Osteoblast (primary cell): ENCODE measurements at places on chromosomes 7 and 10.

GRCh38 chr10:78299851-78300468, 266.3 kb downstream of the RPS24 start:
- no peak for DNase-seq

DNA sequence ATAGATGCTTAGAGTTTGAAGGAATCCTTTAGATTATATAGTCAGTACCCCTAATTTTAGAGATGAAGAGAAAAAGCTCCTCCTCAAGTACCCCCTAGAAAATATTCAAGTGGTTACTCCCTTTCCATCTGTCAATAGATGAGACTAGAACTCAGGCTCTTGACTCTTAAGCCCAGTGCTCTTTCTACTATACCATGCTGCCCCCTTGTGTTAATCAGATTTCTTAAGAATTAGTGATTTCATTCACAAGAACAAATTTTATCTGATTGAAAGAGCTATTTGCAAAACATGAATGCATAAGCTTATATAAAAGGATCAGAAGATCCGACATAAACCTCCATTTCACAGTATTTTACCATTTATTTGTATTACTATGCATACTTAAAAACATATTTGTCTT, 179.3 kb downstream of the TFEC start:
- DNase-seq: no peak

GRCh38 chr10:16852624-16853023, 35.4 kb upstream of the RSU1 start:
- DNase-seq: no peak

GRCh38 chr7:69070476-69070875, 527.8 kb upstream of the AUTS2 start:
- no peak for DNase-seq

DNA sequence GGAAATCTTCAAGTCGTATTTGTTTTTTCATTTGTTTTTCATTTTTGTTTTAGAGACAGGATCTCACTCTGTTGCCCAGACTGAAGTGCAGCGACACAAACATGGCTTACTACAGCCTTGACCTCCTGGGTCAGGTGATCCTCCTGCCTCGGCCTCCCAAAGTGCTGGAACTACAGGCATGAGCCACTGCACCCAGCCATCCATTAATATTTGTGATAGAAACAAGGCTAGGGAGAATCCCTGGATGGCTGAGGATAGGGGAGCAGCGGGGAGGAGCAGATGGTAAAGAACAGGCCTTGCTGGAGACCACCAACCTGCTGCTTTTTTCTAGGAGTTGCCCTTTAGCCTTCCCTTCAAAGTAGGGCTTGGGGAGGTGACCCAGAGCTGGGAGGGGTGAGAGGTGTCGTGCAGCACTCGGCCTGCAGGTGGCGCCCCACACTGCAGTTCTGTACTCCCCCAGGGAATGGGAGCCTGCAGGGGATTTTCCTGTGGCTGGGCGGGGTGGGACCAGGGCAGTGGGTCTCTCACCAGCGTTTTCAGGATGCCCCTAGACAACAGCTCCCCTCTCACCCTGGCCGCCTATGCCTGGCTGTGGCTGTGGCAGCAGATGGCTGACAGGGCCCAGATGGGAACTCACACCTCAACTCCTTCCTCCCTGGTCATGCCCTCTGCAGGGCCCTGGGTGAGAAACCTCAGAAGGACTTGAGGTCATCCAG, 12.6 kb upstream of the CDH23 start:
- peak; percentile 90 for DNase-seq

DNA sequence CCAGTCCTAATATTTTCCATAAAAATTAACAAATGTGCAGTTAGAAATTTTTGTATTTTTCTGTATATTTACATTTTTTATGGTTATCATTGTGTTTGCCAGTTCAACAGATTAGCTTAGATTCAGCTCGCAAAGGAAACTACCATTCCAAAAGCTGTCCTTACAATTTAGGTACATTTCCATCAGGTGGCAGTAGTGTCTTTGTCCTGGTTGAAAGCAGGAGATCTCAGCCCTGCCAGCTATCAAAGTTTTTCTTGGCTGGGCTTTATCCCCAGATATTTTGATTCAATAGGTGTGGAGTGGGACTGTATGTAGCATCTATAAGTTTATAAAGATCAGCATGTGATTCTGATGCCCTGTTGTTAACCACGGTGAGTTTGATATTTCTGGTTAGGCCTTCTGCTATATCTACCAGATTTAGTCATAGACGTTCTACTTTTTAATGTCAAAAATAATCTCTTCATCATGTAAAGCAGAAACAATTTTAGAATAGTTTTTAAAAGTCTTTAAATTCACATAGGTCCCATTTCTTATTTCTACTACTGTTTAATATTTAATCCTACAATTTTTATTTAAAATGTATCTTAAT, 15.5 kb upstream of the ICA1 start:
- no peak for DNase-seq

- DNase-seq: no peak
Measured at GRCh38 chr7:140661124-140661523, 11.6 kb upstream of the ADCK2 start.

DNA sequence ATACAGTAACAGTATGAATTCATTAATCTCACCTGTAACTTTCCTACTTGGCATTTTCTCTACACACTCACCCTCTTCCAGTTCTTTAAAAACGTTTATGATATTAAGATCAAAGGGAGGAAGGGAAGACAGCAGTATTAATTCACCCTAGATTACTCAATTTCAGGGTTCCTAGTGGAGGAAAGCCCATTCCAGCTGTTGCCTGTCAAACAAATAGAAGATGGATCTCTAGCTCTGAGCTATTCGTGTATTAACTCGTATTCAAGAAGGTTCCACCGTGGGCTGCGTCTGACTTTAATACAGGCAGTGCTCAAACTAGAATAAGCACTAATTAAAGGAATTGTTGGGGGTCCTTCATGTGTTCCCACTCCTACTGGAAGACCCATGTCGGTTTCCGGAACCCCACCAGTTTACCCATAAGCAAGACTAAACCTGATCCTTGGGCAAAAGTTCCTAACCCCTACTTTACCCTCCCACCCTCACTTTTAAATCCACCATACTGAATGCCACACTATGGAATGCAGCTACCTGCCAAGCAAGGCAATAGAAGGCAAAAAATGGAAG, 2.1 kb downstream of the NANOS1 start:
- DNase-seq: no peak

- no peak for DNase-seq
Measured at GRCh38 chr10:51188008-51188407, 113.7 kb downstream of the PRKG1 start.

GRCh38 chr7:156504006-156504405, 136.6 kb upstream of the RNF32 start:
- no peak for DNase-seq

- DNase-seq: peak; percentile 65
Measured at GRCh38 chr10:50807851-50808776, 68.4 kb downstream of the ASAH2B start.

- DNase-seq: no peak
Measured at GRCh38 chr10:9621216-9621615, 1396.5 kb upstream of the CELF2 start.

DNA sequence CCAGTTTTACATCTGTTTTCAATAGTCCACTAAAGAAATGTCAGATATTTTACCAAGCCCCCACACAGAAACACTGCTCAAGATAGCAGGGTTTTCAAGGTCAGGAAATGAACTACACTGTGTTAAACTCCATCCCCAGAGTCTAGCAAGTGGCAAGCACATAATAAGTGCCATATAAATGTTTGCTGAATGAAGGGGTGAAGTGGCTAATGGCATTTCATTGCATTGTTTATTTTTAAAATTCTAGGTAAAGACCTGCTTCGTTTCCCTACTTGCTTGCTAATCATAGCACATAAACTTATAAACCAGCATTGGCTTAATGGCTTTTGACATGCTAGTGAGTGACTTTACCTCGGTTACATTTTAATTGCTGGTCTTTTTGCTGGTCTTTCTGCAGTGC, 322.6 kb downstream of the GRID1 start:
- DNase-seq: no peak

- DNase-seq: no peak
Measured at GRCh38 chr7:1800902-1801301, 130.8 kb downstream of the ELFN1 start.

DNA sequence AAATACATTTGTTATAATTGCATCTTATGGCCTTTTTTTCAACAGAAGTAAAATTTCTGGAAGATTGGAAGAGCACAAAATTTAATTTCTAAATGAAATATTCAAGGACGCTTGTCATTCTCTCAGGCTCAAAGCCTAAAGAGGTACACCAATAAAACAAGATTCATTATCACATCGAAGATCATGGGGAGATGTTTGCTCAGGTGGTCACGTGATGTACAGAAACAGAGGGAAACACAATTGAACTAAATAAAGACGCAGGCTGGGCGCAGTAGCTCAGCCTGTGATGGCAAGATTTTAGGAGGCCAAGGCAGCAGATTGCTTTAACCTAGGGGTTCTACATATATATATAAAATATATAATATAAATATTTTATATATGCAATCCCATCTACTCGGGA, 37.3 kb upstream of the TMEM254 start:
- no peak for DNase-seq

GRCh38 chr7:158495216-158495615, 92.4 kb downstream of the PTPRN2 start:
- no peak for DNase-seq

DNA sequence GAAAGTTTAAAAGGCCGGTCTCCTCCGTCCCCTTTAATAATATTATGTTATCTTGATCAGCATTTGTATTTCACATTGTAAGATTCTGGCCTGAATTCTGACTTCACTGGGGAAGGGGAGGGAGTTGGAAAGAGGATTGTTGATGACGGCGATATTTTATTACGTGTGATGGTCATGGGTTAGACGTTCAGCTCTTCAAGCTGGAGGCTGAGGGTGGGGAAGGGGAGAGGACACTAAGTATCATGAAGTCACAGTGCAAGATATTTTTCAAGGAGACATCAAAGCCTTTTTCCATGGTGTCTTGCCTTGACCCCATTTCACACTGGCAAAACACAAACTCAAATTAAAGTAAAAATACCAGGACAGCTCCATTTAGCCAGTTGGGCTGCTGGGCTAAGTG, 126.7 kb downstream of the WDR11 start:
- DNase-seq: no peak

DNA sequence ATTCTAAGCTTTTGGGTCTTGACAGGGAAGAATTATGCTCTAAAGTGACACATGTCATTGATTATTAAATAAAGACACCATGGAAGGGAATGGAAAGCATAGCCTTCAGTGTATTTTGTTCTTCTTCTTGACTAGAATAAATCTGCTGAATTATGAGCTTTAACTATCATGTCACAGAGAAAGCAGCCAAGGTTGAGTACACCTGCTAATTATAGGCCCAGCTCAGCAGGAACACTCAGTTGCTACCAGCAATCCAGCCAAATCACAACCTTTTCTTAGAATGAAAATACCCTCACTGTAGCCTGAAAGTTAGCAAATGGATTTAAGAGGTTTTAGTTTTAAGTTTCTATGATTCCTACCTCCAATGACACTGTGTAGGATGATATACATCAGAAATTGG, 225.3 kb upstream of the RHOBTB1 start:
- no peak for DNase-seq

- no peak for DNase-seq
Measured at GRCh38 chr10:89979726-89980125, 278.3 kb downstream of the KIF20B start.

GRCh38 chr10:113550365-113550764, 2.5 kb upstream of the HABP2 start:
- no peak for DNase-seq

DNA sequence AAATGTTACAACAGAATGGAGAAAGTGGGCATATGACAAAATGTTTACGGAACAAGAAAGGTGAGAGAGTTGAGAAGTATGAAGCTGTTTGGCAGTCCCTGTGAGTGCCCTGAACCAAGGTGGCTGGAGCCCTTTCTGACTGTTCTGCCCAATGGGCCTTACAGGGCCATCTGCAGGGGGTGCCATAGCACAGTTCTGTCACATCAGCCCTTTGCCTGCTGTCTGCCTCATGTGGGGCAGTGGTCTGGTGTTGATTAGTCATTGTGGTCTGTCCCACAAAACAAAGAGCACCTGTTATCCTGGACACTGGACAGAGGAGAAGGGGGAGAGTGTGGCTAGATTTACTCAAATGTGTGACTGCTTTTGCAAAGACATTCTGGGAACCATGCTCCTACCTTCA, 51.5 kb upstream of the OSBPL3 start:
- no peak for DNase-seq

- DNase-seq: peak; percentile 19
Measured at GRCh38 chr10:24349379-24350001, 140.6 kb downstream of the KIAA1217 start.

GRCh38 chr10:86346799-86347665, 19.6 kb downstream of the GRID1 start:
- DNase-seq: peak; percentile 75

GRCh38 chr10:84310470-84310869, 17.9 kb upstream of the CCSER2 start:
- DNase-seq: no peak

- DNase-seq: no peak
Measured at GRCh38 chr7:6277476-6277875, 5.1 kb upstream of the CYTH3 start.

- no peak for DNase-seq
Measured at GRCh38 chr7:149254181-149254858, 7.7 kb upstream of the ZNF783 start.

DNA sequence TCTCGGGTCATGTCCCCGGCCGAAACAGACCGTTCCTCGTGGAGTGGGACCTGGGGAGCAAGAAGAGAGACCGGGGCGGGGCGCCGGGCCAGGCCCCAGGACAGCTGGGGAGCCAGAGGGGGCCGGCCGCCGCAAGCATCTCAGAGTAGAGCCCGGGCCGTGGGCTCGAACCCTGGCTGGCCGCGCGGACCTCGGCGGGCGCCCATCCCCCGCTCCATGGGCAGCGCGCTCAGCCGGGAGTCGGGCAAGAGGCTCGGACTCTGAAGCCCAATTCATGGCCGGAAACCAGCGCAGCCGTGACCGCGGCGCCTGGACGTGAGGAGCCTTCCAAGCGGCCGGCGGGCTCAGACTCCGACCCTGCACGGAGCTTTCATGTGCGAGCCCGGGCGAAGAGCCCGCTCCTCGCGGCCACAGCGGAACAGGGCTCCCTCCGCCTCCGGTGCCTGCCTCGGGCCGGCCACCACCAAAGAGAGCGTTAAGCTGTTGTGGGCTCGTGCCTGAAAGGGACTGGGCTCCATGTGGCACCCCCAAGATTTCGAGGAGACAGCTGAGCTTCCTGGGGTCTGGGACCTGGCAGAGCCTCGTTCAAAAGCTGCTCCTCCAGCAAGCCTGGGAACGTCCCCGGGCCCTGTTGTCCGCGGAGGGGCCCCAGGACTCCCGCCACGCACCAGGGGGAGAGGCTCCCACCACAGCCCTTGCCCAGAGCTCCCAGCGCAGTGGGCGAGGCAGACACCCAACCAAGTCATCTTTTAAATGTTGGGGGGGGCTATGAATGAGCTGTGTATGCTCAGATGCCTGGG, 757 bp upstream of the GRID1 start:
- no peak for DNase-seq

DNA sequence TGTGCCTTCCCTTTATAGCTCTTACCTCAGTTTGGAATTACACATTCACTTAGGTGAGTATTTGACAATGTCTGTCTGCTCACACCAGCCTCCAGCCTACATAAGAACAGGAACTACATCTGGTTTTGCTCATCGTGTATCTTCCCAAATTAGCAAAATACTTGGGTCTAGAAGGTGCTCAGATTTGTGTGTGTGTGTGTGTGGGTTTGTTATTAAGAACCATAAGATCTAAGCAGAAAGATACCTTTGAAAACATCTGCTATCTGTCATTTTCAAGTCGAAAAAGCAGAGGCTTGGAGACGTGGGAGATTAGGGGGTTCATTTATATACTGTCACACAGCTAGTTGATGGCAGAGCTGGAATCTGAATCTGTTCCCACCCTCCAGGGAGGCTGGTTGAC, 14.8 kb upstream of the LAMB4 start:
- no peak for DNase-seq
